ENCODE measurements at places on chromosomes 5 and 9. TPM values are rescaled to one million over a fixed set of nuclear protein-coding genes. Genes with fewer than 3 reads are reported as not detected.

Gene NUTM2F
- total RNA-seq, result not detected

Gene SLIT3
- 5.6 TPM for total RNA-seq

Gene RAD17
- total RNA-seq, result 21.8 TPM

Gene DNM1
- 1.4 TPM for total RNA-seq

Gene CCNJL
- total RNA-seq, result 3.1 TPM

Gene CNTFR
- total RNA-seq, result not detected

Gene SLC36A2
- total RNA-seq, result not detected

Gene NOXA1
- 0.88 TPM for total RNA-seq

Measured in foreskin keratinocyte (primary cell).